Tibial nerve (tissue), 4 donors: ENCODE measurements at places on chromosomes 5 and 9.
A peak's percentile ranks its signal among the peaks of the same experiment; 100 is the strongest.

DNA sequence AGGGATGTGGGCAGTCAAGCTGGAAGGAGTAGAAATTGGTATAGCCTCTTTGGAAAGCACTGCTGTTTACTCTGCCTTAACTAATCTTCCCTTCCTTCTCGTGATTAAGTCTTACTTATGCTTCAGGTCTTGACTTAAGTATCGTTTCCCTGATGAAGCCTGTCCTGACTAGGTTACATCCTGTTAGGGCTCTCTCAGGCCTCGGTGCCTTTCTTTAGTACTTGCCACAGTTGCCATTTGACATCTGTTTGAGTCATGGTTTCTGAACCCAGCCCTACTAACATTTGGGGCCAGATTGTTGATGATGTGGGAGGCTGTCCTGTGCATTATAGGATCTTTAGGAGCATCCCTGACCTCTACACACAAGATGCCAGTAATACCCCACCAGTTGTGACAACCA lies 94.4 kb downstream of the GAPVD1 start:
- DNase-seq: no peak

DNA sequence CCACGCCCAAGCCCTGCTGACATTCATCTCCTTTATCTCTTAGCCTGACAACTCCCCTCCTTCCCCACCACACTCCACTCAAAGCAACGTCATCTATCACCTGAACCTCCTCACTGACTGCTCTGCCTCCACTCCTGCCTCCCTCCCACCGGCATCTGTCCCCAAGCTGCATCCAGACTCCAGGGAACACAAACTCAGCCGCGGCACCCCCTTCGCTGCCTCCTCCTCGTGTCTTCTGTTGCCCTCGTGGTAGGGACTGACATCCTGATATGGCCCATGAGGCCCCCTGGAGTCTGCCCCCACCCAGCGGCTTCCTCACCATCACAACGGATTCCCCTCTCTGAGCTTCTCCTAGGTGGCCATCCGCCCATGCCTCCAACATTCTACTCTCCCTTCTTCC lies 101.0 kb upstream of the TAS2R1 start:
- no peak for DNase-seq

DNA sequence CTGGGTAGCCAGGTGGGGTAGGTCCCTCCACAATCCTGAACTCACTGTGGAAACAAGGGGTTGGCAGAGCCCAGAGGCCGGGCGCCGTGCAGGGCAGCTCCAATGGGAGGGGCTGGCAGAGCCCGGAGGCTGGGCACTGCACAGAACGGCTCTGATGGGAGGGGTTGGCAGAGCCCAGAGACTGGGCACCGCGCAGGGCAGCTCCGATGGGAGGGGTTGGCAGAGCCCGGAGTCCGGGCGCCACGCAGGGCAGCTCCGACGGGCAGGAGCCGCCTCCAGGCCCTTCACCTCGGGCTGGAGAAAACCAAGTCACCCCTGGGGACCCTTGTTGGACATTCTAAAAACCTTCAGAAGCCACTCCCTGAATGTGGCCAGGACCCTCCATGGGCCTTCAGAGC lies 9.3 kb downstream of the NACC2 start:
- no peak for DNase-seq

DNA sequence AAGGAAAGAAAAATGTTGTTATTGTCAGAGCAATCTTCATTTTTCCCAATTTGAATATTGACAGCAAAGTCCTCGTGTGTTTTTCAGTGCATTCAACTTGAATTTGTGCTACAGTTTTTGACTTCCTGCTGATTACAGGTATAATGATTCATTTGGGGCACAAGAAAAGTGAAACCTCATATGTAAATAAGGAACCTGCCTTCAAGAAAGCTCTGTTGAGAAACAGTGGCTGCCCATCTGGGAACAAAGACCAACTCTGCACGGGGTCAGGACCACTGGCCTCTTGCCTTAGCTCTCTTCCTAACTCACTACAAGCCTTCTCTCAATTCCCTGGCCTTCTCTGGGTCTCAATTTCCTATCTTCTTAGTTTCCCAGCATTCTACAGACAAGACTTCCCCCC lies 21.0 kb downstream of the TIMD4 start:
- DNase-seq: no peak

DNA sequence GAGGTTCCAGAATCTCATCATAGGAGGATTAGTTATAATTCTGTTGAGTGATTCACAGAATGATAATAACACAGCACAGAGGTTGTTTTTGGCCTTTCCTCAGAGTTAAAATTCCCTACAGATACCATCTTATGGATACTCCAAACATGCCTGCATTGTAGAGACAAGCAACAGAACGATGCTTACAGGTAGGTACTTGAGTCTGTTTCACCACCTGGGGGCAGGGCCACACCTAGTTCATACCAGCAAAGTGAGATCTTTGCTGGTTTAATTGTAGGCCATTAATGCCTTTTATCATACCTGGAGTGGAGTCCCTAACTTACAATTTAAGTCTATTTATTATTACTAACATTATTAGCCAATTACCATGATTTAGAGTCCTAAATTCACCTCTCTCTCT lies 416.5 kb upstream of the TLE4 start:
- no peak for DNase-seq

GRCh38 chr5:135484674-135485086 lies 32.5 kb upstream of the TIFAB start:
- DNase-seq: no peak

DNA sequence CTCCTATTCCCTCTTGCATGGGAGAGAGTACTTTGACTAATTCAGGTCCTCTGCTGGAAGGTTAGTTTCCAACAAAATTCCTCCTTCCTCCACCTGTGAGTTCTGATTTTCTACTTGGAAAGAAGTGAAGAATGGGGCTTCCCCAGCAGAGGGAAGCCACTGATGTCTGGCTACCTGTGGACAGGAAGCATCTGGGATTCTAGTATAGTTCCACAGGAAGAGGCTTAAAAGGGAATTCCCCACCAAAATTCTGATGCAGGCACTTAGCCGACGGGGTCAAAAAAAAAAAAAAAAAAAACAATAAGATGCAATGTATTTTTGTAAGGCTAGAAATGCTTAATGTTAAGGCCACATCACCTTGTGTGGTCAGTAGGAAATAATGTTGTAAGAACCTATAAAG lies 33.4 kb downstream of the PCDHGC5 start:
- DNase-seq: no peak

DNA sequence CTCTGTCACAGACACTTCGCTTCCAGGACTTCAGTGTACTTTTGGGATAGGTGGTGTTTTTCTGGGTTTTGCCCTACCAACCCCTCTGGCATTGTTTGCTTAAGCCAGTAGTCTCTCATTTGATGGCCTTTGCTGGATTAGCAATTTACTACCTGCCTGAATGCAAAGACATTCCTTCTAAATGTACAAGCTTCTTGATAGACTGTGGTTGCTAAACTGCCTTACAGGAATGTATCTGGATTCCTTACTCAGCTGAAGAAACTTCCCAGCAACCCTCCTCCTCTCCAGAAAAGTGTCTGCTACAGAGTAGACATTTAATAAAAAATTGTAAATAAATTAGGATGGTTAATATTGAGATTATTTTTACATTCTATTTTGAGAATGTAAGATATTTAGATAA lies 1916.7 kb downstream of the EFNA5 start:
- DNase-seq: no peak

DNA sequence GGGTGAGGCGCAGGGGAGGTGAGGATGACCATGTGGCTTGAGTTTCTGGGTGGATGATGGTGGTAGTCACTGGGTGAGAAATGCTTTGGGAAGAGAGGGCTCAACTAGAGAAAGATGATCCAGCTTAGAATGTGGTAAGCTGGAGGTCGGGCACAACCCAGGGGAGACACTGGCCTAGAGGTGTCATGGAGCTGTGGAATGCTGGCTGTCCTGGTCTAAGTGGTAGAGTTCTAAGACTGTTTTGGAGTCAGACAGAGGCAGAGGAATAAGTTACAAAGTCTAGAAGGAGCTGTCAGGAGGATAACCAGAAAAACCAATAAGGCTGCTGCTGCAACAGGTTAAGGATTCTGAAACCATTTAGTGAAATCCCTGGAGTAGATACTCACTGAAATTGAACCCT lies 19.2 kb upstream of the ACSL6 start:
- no peak for DNase-seq

GRCh38 chr9:92500725-92501124 lies 18.4 kb upstream of the ASPN start:
- DNase-seq: no peak

DNA sequence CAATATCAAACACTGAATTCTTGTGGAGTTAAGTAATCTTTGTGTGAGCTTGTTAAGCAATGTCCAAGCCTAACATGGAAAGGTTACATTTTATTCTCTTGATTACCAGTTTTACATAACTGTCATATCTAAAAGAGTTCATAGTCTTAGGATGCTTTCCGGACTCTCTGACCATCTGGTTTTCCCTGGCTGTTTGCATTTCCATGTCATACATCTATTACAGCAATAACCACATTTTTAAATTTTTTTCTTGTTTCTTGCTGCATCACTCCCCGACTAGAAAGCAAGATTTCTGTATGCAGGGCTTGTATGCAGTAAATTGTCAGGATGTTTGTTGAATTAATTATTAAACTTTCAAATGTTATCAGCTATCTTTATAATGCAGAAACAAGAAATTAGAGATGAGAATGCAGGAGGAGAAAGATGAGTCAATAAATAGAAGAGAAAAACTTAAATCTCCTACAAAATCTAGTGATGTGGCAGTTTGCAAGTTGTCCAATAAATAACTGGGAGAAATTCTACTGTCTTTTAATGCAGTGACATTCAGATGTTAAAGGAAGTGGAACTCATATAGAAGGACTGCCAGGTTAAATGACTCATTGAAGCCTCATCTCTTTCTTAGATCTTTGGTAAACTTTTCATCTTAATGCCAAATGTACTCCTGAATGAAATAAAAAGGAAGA lies 179.6 kb upstream of the SGCD start:
- DNase-seq: no peak

DNA sequence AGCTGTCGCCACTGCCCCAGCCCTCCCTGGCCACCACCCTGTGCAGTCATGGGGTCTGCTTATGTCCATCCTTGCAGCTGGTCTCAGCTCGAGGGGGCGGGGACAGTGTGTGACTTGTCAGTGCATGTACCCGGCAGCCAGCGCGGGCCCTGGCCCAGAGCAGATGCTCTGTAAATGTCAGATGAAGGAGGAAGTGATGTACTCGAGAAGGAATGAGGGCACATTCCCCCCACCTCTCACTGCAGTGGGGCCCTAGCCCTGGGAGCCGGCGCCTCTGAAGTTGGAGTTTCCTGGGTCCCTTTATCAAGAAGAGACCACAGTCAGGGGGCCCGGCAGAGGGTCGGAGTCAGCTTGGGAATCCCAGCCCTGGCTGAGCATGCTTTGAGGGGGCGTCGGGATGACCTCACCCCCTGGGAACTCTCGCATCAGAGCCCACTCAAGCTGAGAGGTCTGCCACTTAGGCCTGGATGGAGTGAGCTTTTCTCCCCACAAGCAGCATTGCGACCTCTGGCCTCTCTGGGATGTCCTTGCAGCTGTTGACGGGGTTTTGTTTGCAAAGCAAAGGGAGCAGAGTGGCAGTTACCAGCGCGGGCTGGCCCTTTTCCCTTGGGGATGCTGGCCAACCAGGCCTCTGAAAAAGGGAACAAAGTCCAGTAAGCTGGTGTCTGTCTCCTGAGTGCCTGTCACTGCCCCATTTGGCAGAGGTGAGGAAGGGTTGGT lies 19.0 kb downstream of the NEURL1B start:
- DNase-seq: peak; percentile 60

- no peak for DNase-seq
Observed at GRCh38 chr9:133421615-133422542, at the start of gene ADAMTS13. ADAMTS13 (plus strand) TSS chr9:133422367; CDS start chr9:133422444, 77 bp downstream.

- DNase-seq: no peak
Observed at GRCh38 chr5:180329606-180330269, 23.4 kb downstream of the GFPT2 start.

GRCh38 chr5:103951776-103952175 lies 389.2 kb upstream of the NUDT12 start:
- no peak for DNase-seq

DNA sequence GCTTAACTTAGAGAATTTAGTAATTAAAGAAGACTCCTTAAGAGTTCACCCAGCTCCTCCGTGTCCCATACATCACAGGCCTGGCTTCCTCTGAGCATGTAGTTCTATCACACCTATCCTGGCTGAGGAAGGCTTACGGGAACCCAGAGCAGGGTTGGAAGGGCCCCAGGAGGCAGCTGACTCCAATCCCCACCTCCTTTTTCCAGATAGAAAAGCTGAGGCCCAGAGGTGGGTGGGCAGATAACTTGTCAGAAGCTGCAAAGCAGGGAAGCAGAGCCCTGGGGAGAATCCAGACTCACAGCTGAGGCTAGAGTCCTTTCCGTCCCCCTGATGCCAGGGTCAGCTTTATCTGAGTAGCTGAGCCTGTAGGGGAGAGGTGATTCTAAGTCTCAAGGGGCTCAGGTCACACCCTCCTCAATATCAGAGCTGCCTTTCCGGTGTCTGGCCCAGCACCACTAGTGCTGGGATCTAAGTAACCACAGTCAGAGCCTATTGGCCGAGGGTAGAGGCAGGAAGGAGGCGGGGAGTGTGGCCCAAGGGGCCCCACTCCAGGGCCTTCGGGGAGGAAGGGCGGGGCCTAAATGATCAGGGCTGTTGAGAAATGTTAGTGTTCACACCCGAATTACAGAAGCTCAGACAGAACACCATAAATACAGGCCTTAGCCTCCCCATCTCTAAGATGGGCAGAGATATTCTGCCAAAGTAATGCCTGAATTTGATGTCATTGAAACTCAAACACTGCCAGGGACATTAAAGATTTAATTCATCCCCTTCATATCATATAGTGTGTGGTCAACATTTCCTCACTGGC lies 9.9 kb downstream of the CCDC69 start:
- peak; percentile 77 for DNase-seq

- DNase-seq: no peak
Observed at GRCh38 chr5:54670281-54670680, 152.7 kb downstream of the SNX18 start.

DNA sequence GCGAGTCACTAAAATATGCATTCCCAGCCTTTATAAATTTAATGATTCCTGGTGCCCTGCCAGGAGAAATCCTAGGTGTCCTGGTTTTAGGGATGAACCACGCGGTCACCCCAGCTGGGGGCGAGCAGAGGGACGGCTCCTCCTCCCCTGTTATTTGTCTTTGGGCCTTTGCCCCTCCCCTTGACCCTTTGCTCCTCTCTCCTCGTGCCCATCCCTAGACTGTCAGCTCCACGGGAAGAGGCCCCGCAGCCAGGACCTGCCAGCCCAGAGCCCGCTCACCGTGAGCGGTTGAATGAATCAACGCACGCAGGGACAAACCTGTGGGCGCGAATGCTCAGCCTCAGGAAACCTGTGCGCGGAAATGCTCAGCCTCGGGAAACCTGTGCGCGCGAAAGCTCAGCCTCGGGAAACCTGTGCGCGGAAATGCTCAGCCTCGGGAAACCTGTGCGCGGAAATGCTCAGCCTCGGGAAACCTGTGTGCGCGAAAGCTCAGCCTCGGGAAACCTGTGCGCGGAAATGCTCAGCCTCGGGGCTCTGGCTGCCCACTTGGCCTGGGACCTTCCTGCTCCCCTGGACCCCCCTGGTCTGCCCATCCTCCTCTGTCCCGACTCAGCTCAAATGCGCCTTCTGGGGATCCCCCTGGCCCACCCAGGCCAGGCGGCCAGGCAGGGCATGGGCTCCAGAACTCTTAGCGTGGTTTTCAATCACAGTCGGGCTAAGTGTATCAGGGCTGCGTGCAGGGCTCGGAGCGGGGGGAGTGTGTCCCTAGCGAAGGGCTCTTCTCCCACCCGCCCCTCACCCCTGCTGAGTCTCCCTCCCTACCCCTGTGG lies 140.5 kb upstream of the COL5A1 start:
- DNase-seq: peak; percentile 5
